ENCODE measurements at places on chromosomes 12 and 14. TPM values are rescaled to one million over a fixed set of nuclear protein-coding genes. Genes with fewer than 3 reads are reported as not detected.

DNA sequence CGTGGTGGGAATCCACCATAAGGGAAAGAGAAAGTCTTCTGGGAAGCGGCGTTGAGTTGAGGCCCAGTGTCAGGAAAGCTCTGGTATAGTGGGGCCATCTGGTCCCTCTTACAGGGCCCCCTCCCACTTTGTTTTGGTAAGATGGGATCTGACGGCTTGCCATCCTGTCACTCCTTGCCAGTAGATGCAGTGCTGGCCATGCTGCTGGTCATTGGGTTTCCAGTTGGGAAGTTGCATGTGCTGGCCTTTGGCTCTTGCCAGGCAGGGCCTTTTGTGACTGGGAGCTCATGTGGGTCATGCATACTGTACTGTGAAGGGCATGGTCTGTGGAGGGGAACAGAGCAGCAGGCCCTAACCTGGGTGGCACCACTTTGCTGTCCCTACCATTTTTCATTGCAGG is 3.8 kb downstream of the TRAF3 start:
- no peak for DNase-seq

DNA sequence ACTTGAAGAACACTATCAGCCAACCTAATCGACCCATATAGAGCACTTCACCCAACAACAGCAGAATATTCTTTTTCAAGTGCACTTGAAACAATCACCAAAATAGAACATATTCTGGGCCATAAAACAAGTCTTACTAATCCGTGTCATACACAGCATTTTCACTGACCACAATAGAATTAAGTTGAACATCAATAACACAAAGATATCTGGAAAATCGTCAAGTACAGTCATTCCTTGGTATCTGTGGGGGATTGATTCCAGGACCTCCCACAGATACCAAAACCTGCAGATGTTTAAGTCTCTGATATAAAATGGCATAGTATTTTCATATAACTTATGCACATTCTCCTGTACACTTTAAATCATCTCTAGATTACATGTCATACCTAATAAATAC is 295.7 kb downstream of the BCL11B start:
- no peak for DNase-seq

DNA sequence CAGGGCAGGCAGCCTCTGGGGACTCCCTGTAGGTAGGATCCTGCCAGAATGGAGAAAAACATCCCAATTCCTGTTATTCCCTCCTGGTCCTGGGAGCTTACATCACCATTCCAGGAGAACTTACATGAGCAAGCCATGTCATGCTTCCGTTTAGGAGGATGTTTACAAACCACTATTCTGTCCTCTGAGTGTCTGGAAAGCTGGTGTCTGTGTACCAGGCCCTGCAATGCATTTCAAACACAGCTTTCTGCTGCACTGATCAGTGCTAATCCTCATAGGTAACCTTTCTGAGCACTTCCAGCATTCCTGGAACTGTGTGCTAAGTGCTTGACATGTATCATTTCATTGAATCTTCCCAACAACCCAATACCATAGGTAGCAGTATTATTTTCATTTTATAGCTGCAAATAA is 19.8 kb upstream of the MAP1LC3B2 start:
- no peak for DNase-seq

GRCh38 chr14:57760896-57761295 is 105.0 kb downstream of the SLC35F4 start:
- DNase-seq, result no peak

DNA sequence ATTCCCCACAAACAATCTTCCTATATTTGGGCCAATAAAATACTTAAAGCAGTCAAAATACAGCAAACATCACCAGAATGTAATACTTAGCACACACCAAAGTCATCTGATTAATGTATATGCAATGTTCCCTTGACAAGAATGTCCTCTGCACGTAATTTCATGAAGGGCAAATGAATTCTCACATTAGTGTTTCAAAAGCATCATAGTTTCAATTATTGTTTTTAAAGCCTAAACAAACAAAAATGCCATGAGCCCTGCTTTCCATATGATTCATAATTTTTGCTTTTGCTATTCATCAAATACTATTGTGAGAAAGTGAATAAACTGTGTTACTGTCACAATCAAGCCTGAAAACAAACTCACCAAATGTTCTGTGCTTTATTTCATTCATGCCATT is 156.0 kb downstream of the EPS8 start:
- no peak for DNase-seq

- DNase-seq, result no peak
These were observed 147.6 kb downstream of the FOXN3 start for GRCh38 chr14:89269404-89269803.

- DNase-seq, result no peak
These were observed 66.2 kb upstream of the DYRK2 start for GRCh38 chr12:67582238-67582834.

DNA sequence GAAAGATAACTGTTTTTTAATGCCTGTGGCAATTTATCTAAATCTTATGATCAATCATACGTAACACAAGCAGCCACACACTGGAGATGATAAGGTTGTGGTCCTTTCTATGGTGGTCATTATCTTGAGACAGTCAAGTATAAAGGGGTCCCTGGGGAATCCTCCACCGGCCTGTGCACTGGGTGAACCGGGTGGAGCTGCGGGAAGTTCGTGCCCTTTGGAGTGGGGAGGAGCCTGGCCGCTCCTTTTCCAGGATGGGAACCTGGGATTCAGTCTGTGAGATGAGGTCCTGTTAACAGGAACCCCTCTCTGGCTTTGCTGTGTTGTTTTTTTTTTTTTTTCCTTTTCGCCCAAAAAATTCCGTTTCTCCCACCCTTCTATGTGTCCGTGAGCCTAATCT is 167.5 kb upstream of the RPL10L start:
- no peak for DNase-seq

DNA sequence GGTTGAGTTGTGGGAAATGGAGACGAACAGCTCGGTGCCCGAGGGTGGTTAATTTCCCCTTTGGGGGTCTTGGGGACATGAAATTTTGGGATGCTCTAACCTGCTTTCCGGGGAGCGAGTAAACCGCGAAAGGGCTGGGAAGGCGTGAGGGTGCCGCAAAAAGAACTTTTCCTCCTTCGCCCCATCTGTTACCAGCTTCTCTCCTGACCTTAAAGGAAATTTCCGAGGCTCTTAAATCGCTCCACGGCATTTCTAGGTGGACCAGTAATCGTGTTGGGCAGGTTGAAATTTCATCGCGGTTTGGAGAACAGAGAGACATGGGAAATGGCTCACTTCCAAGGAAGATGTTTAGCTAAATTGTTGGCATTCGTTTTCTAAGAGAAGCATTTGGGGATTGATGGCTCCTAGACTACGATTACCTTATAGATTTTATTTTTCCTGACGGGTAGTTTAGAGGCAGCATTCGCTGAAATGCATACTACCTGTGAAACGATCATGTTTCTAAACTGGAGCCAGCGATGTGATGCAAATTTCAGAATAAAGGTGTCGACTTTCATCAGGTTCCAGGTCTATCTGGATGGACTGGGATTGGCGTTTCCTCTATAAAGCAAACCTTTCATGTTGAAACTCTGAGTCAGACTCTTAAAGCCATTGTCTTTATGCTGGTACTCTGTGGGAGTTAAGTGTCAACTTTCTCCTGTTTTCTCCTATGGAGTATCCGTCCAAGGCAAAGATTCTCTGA is 414.5 kb downstream of the PCNX1 start:
- no peak for DNase-seq

- no peak for DNase-seq
These were observed 6.0 kb upstream of the LGALS3 start for GRCh38 chr14:55123101-55123500.

DNA sequence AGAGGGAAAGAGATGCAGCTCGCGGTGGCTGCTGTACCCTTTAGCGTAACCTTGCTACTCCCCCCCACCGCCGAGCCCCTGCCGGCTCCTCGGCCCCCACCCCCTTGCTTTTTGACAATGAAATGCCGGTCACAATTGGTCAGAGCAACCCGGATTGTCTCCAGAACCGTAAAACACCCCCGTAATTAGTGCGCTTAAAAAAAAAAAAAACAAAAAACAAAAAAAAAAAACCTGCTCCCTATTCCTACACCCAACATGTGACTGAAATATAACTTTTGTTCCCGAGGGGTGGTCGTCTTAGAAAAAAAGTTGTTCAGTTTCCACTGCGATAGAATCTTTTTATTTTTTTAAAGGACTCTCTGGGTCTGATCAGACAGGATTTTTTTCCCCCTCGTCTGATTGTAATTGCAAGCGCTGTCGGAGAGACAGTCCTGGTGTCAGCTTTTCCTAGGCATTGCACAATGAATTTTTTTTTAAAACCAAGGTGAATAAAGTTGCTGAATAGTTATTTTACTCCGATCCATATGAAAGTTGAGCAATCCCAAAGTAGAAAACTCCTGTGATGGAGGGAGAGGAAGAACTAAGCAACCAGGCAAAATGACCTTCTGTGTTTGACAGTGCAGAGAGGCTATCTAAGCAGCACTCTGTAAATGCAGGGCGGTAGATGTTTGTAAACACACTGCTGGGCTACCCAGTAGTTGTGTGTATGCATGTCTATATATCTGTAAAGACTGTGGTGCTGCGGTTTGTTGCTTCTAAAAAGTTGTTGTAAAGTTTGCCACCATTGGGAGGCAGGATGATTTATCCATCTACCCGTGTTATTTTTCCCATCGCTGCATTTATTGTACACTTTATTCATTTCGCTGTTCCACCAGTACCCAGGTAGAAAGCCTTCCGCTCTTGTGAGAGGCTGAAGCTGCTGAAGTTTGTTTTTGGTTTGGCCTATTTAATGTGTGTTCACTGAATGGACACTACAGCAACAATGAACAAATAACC is 1.1 kb downstream of the ETV6 start:
- no peak for DNase-seq

DNA sequence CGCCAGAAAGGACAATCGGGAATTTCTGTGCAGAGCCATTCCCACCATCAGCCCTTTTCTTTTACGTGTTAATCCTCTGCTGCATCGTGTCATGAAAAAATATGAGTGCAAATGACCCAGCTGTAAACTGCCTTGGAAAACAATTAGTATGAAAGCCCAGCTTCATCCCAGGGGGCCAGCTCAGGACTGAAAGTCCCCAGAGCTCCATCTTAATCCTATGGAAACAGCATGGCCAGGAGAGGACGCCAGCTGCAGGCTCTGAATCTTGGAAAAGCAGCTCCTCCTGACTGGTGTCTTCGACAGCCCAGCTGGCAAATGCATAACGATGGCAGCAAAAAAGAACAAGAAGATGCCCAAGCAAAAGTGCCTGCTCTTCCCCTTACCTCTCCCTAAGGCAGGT is 191.5 kb downstream of the NTF3 start:
- DNase-seq, result no peak

DNA sequence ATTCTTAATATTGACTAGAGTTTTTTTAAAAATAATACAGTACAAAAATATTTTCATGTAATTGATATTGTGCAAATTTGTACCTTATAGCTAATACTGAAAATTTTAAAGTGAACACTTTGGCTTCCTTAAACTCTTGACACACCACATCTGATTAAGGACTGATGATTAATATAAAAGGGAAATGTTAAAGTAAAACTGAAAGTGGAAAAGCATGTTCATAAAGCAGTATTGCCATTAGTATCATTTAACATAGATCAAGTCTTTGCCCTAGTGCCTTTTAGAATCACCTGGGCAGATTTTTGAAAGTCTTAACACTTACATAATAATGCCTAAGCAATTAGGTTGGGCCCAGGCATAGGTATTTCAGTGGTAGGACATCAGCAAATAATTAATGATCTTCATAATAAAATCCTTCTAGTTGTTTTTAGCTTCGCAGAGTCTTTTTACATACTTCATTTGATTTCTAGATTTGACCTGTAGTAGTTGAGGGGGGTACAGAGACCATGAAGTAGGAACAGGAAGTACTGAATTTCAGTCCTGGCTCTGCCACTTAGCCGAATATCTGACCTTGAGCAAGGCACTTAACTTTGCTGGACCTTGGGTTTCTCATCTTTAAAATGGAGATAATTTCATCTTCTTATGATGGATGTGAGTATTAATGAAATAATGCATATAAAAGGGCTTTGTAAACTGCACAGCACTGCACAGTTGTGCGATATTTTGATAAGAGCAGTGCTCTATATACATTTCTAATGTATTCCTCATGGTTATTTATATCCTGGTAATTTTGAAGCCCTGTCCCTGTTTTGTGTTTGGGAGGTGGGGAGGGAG is 43.7 kb downstream of the MARK3 start:
- no peak for DNase-seq

DNA sequence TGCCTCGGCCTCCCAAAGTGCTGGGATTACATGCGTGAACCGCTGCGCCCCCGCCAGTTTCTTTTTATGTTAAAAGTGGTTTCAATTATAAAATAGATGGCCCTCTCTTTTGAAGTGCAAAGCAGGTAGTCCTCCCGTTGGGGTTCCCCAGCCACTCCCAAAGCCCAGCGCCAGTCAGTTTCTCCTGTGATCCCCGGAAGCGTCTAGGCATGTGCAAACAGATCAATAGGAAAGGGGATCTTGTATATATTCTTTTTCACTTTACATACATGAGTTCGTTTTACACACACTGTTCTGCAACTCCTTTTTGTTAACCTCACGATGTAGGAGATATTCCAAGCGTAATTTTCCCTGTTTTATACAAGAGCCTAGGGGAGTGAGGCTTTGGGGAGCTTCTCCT is 16.3 kb upstream of the DLK1 start:
- DNase-seq, result no peak

DNA sequence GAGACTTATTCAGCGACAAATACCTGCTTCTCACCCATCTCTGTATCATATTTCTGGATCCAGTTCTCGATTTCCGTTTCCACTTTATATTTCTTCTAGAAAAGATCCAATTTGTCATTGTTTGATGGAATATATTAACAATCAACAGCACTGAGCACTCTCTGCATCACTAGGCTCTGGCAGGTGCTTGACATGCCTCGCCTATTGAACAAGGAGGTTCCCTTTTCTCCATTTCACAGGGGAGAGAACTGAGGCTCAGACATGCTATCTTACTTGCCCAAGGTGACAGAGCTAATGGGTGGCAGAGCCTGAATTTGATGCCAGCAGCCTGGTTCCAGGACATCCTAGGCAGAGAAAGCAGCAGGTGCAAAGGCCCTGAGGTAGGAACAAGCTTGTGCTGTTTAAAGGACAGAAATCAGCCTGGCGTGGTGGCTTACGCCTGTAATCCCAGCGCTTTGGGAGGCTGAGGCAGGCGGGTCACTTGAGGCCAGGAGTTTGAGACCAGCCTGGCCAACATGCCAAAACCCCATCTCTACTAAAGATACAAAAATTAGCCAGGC is 12.1 kb downstream of the RITA1 start:
- DNase-seq, result no peak

- DNase-seq, result no peak
These were observed 1032.2 kb upstream of the SEL1L start for GRCh38 chr14:82565825-82566224.

STAC3 gene
- total RNA-seq, result 0.74 TPM

HCAR3 gene
- 0.74 TPM for total RNA-seq

PLCZ1 gene
- total RNA-seq, result not detected

KCNJ8 gene
- total RNA-seq, result 17.2 TPM

EGLN3 gene
- 10.3 TPM for total RNA-seq

GUCY2C gene
- 0.74 TPM for total RNA-seq

TPPP2 gene
- not detected for total RNA-seq
